H54 (cell line): ENCODE measurements at places on chromosomes 16 and 17.
A peak's percentile ranks its signal among the peaks of the same experiment; 100 is the strongest.

GRCh38 chr16:23132775-23133463, 16.3 kb downstream of the USP31 start:
- no peak for DNase-seq

DNA sequence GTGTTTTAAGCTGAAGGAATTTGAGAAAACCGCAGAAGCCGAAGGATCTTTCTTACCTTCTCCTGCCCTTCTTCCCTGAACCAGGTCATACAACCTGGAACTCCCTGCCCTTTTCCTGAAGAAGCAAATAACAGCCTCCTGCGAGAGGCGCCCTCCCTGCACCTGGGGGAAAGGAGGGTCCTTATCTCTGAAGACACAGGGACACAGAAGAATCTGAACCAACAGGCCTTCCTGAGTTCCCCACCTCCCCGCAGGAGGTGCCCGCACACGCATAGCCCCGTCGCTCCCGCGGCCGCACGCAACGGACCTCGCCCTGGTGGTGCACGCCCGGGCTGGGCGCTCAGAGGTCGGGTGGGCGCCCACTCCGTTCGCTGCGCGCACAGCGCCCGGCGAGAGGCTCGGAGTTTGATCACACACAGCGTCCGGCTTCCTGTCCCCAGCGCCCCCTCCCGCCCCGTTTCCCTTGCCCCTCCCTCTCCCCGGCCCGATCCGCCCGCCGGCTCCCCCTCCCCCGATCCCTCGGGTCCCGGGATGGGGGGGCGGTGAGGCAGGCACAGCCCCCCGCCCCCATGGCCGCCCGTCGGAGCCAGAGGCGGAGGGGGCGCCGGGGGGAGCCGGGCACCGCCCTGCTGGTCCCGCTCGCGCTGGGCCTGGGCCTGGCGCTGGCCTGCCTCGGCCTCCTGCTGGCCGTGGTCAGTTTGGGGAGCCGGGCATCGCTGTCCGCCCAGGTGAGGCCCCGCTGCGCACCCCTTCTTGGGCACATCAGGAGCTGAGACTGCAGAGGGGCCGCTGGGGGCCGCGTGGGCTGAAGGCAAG, at the start of gene TNFSF12:
Gene TNFSF12, plus strand, starts transcription at position 474 of the 816 bp plus-strand sequence. Its CDS starts 96 bp downstream, at position 570.
- peak; percentile 41 for DNase-seq

DNA sequence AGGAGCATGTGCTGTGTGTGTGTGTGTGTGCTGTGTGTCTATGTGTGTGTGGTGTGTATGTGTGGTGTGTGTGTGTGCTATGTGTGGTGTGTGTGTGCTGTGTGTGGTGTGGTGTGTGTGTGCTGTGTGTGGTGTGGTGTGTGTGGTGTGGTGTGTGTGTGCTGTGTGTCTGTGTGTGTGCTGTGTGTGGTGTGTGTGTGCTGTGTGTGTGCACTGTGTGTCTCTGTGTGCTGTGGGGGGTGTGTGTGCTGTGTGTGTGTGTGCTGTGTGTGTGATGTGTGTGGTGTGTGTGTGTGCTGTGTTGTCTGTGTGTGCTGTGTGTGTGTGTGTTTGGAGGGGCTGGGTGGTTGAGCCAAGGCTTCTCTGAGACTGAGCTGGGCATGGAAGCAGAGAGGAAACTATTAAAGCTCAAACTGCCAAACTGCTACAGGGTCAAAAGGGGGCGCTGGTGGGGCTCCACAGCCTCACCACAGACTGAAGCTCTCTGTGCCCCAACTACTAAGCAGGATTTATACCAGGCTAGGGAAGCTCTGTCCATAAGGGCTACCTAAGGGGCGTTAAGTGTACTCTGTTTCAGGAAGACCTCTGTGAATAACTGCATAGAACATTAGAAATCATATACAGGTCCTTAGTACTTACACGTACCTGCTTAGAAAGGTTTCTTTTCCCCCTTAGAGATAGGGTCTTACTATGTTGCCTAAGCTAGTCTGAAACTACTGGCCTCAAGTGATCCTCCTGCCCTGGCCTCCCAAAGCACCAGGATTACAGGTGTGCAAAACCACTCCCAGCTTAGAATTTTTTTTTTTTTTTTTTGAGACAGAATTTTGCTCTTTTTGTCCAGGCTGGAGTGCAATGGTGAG, 27.8 kb upstream of the GHDC start:
- peak; percentile 61 for DNase-seq

DNA sequence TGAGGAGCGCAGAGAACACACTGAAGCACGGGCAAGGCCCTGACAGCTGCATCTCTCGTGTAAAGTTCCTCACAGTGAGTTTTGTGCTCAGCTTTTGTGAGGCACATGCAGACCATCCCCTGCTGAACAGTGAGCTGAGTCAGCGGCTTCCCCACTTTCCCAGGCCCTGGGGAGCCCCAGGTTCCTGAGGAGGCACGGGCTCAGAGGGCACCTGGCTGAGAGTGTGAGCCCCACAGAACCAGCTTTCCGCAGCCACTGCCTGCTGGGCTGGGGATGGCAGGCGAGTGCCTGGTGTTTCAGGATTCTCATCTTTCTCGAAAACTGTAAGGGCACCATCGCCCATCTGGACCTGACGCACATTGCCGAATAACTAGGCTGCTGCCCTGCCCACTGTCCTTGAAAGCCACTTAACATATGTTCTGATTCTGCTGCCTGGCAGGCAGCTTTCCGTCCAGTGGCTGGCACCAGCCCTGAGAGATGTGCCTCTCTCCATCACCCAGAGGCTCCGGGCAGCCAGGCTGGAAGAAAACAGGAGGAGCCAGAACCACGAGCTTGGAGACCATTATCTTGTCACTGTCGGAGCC, 266.7 kb upstream of the FOXF1 start:
- DNase-seq = no peak

DNA sequence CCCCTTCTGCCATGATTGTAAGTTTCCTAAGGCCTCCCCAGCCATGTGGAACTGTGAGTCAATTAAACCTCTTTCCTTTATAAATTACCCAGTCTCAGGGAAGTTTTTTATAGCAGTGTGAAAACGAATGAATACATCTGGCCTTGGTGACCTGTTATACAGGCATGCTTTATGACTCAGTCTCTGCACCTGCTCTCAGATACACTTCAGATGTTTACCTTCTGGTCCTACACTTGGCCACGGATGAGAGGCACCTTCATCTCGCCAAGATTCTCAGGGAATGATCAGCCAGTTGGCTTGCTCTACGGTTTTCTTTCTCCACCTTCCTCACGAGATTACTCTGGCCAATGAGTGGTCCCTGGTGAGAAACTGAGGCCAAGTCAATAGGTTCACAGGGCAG, 304.7 kb downstream of the CA10 start:
- no peak for DNase-seq

DNA sequence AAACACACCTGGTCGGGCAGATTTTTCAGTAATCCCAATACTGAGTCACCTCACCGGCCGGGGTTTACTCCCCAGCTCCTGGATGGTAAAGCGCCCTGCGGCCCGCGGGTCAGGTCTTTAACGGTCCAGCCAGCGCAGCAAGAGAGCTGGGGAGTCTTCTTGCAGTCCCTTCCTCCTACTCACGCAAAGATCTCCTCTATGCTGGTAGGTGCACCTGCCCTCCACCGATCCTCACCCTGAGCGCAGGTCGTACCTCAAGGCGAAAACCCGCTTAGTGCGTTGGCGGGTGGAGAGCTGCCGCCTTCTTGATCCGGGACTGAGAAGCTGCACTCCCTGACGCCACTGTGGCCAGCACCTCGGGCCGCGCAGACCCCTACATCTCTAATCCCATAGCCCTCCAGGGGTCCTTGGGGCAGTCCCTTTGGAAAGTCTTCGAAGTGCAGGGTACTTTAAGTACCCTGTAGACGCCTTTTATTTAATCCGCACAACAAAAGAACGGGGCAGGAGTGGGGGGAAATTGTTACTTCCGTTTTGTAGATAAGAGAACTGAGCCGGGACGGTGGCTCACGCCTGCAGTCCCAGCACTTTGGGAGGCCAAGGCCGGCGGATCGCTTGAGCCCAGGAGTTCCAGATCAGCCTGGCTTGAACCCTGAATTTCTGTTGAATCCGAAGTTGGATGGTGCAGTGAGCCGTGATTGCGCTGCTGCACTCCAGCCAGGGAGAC, 10.4 kb upstream of the HOXB13 start:
- DNase-seq = no peak

DNA sequence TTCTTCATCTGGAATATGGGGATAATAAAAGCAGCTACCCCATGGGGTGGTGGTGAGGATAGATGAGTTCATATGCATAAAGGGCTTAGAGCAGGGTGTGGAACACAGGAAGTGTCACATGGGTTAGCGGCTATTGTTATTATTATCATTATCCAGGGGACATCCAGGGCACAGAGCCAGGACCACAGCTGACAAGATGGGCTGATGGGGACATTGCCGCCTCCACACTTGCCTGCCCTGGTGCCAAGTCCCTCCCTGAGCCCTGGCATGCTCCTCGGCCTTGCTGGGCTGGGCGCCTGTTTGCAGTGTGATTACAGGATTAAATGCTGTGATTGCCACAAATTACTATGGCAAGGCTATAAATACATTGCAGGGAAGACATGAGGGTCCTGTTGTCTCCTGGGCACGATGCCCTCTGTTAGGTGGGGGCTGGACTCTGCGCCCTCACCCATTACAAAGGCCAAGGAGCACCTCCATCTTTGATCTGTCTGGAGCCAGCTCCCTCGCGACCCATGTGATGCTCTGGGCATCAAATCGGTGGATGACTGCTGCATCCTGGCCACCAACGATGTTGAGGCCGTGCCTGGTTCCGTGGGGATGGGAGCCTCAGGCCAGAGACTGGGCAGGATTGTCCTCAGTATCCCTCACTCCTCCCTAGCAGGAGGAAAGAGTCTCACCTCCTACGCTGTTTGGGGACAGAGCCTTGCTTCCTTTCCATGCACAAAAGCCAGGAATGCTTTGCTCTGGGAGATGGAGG, 43.2 kb downstream of the PIMREG start:
- DNase-seq = no peak

DNA sequence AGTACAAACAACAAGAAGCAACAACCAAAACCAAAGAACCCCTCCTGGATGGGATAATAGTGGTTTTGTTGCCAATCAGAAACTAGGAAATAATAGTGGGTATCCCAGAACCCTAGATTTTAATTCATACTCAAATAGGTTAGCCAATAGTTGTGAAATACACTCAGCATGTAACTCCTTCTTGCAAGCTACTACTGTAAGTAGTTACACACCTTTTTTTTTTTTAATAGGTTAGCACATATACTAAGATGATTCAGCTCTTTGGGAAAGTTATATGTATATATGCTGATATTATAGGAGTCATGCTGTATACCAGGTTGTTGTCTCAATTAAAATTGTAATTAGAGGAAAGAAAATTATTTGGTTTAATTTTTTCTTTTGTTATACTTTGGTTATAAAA, 92.5 kb upstream of the HAS3 start:
- no peak for DNase-seq
